ENCODE measurements at places on chromosomes 11 and 22.

GRCh38 chr11:128552783-128553661, 34.3 kb downstream of the ETS1 start:
- DNase-seq = peak; percentile 49

- DNase-seq = peak; percentile 71
Observed at GRCh38 chr11:73463359-73463758, 87.2 kb downstream of the RELT start.

GRCh38 chr22:22318723-22319465, 74.3 kb downstream of the VPREB1 start:
- no peak for DNase-seq

DNA sequence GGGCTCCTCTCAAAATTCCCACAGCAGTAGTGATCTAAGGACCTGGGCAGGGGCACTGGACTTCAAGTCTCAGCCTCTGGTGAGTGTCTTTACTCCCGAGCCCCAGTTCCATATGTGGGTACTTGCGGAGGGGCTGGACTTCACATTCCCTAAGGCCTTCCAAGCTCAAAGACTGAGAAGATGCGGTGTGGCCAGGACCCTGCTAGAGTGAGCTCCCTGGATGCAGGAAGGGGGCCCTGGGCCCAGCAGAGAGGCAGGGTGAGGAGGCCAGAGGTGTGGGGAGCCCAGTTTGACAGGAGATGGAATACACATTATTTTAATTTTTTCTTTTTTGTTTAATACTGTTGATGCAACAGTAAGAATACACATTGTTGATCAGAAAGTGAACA, 83.7 kb downstream of the IGLL1 start:
- no peak for DNase-seq

DNA sequence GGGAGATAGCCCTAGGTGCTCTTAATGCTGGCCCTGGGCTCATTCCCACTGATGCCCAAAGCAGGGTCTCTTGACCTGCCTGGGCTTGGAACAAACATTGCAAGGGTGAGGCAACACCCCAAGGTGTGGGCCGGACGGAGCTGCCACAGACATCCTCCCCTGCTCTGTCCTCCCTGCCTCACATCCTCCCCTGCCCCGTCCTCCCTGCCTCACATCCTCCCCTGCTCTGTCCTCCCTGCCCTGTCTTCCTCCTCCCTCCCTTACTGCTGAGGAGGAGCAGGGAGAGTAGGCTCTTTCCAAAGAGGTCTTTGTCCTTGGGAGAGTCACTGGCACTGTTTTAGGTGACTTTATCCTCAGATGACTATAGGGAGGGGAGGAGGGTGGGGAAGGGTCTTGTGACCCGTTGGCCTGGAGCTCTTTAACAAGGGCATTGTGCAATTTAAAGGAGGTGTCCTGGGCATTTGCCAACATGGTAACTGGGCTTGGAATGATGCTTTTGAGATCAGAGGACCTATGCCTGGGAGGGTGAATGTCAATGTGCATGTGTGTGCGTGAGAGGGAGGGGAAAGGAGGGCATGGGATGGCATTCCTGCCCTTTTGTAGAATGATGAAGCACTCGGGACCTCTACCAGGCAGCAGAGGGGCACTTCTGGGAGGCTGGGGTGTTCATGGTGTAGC, 700 bp downstream of the FAM180B start:
- no peak for DNase-seq

DNA sequence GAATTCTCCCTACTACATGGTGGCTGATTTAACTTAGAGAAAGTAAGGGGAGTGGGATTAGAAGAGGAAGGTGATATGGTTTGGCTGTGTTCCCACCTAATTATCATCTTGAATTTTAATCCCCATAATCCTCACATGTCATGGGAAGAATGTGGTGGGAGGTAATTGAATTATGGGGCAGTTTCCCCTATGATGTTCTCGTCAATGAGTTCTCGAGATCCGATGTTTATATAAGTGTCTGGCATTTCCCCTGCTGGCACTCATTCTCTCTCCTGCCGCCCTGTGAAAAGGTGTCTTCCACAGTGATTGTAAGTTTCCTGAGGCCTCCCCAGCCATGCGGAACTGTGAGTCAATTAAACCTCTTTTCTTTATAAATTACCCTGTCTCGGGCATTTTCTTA, 169.3 kb downstream of the CASP12 start:
- DNase-seq = no peak

DNA sequence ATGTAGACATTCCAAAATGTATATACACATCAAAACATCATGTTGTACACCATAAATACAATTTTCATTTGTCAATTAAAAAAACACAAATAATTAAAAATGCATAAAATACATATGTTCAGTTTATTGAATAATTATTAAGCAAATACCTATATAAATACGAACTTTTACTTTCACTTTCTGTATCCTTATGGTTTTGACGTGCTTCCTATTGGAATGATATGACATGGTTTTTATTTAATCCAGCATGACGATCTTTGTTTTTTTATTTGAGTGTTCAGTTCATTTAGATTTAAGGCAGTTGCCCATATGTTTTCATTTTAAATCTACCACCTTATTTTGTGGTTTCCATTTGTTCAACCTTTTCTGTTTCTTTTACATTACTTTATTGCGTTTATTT, 198.3 kb upstream of the PLET1 start:
- no peak for DNase-seq

GRCh38 chr11:20129665-20130064, 30.6 kb downstream of the DBX1 start:
- DNase-seq = no peak

- DNase-seq = peak; percentile 91
Observed at GRCh38 chr11:101862391-101863233, 52.2 kb upstream of the CEP126 start.

DNA sequence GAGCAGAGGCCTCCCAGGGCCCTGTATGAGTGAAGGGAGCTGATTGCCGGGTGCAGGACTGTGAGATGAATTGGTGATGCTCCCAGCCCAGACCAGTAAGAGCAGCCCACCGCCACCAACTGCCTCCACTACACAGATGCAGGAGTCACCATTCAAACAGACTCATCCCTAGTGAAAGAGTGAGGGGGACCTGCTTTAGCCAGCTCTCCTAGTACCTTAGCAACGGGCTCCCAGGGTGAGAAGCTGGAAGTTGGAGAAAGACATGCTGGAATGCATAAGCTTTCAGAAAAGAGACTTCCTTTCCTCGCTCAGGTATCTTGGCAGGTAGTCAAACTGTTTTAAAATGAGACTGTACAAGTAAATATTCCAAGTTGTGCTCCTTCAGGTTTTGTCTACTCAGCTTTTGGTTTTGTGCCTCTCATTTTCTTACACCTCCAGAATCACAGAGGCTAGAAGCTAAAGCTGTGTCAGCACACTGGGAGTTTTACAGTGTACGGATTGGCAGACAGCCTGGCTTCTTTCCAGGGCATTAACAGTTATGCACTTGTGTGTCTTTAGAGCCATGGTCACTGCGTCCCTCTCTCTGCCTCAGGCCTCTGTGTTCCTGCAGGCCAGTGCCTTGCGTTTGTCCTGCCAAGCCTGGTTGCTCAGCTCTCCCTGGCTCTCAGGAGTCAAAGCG, 146.2 kb downstream of the ATXN10 start:
- no peak for DNase-seq

DNA sequence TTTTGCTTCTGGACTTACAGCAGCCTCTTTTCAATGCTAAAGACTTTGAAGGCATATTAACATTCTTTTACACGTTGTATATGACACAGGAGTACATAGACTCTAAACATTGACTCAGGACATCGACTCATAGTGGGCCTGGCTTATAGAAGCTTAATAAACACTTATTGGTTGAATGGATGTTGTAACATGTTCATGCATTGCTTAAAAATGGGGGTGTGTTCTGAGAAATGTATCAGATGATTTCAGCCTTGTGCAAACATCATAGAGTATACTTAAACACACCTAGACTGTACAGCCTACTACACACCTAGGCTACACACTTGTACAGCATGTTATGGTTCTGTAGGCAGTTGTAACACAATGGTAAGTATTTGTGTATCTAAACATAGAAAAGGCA, 17.9 kb downstream of the TTC17 start:
- DNase-seq = peak; percentile 67

- no peak for DNase-seq
Observed at GRCh38 chr11:35911013-35911412, 32.8 kb upstream of the LDLRAD3 start.

GRCh38 chr22:38867471-38868285, 4.3 kb downstream of the CBX6 start:
- DNase-seq = no peak

DNA sequence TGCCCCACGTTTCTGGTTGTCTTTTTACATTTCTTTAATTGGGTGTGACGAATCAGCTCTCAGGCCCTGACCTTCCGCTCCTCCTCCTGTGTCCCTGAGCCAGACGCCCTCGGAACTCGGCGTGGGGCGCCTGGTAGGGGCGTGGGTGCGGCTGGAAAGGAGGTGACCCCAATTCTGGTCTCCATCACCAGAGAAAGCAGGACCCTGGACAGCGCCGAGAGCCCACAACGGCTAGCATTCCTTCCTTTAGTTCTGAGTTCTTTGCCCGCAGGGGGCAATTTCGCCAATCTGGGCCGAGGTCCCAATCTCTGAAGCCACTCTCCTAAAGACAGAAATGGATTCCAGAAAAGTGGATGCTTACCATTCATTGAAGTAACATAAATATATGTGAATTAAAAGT, 11.7 kb upstream of the RBMXL2 start:
- DNase-seq = no peak

- DNase-seq = peak; percentile 8
Observed at GRCh38 chr11:95922536-95923438, 1.1 kb downstream of the MTMR2 start.

GRCh38 chr11:27621405-27622161, 78.7 kb downstream of the BDNF start:
- peak; percentile 78 for DNase-seq

- no peak for DNase-seq
Observed at GRCh38 chr11:45176996-45177395, 30.6 kb downstream of the PRDM11 start.

DNA sequence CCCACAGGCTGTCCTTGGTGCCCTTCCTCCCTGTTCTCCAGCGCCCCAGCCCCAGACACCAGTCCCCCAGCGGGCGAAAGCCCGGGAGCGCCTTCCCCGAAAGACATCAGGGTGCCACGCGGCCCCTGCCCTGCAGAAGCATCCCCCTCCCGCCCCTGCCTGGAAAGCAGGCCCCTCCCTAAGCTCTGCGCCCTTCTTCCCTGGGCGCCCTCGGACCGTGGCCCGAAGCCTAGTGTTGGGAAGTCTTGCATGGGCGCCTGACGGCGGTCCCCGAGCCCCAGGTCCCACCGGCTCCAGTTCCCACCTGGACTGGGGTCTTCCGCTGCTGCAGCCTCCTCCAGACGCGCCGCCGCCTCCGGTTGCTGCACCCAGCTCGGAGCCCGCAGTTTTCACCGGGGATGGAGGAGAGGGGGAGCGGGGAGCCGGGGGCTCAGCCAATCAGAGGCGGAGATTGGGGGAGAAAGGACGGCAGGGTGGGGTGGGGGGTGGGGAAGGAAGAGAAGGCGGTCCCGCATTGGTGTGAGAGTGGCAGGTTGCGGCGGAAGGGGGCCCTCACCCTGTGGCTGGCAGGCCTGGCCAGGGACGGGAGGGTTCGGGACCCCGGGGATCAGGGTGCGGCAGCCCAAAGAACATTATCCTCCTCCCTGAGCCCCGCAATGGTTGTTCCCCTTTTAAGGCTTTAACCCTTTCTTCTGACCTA, at the start of gene THY1:
TSS of gene THY1 (minus strand) at position 364 of the 700 bp plus-strand sequence. CDS start 2,267 bp downstream, outside the sequence.
- DNase-seq = peak; percentile 64

- DNase-seq = peak; percentile 28
Observed at GRCh38 chr22:35660291-35661127, 12.3 kb downstream of the APOL6 start.

GRCh38 chr11:61586792-61587430, 6.0 kb upstream of the SYT7 start:
- DNase-seq = no peak

- DNase-seq = no peak
Observed at GRCh38 chr11:70292863-70293262, 22.4 kb downstream of the PPFIA1 start.

Data from AG10803 (cell line).